Stimulated activated CD4-positive, alpha-beta T cell treated with anti-CD3 and anti-CD28 coated beads, Interleukin-15, amount 100 ng/mL, for 1 hour (primary cell): ENCODE measurements at places on chromosomes 2 and 18.
A peak's percentile ranks its signal among the peaks of the same experiment; 100 is the strongest.

GRCh38 chr2:152594022-152594766, 123.1 kb downstream of the PRPF40A start:
- no peak for DNase-seq

GRCh38 chr2:24816884-24817283, 23.7 kb downstream of the CENPO start:
- DNase-seq = no peak

DNA sequence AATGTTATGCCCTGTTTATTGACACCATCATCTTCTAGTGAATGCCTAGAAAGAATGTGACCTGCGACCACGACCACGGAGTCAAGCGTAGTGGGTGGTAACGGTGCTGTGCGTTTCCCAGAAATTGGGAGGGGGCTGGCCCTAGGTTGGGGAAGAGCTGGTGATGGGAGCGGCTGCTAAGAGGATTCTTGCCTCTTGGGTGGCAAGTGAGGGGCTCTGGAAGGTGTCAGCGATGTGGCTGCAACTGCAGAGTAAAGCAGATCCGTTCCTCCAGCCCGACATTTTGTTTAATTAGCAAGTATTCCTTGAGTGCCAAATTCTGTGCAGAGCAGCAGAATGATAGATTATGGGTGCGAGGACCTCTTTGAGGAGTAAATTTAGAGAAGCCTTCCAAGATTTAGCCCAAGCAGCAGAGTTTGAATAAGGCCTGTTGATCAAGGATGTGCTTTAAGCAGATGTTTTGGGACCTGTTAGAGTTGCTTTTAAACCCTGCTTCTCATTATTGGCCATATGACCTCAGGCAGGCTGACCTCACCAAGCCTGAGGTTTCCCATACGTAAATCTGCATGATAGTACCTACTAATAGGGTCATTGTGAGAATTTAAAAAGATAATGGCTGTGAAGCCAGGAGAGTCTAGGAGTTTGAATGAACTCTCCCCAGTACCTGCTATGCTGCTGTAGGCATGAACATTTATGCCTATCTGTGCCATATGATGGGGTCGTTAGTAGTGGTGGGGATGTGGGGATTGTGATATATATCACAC, 287.7 kb downstream of the PTGR3 start:
- DNase-seq = no peak

DNA sequence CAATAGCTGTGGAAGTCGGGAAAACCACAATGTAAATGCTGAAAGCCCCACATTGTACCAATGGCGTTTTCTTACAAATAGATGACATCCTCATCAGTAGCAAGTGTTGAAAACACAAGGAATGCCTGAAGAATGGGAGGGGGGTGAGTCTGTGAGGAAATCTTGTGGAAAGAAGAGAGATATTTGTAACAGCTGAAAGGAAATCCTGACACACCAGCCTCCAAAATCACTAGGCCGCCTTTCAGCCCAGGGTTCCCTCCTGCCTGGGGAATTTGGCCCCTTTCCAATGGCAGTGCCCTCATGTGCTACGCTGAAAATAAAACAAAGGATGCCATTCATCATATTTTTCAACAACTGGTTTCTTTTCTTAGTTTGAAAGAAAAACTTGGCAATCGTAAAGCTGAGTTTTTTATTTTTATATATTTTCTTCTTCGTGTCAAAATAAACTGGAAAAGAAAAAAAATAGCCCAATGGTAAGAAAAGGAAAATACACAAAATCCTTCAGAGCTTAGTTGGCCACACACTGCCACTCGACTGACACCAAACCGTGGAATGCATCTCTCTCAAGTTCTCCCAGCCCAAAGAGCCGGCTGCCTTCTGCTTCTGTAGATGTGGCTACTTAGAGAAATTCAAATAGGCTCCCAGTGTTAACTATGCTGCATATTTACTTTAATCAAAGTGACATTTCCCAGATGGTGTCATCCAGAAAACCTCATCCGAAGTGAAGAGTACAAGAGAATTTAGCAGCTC, 52.0 kb downstream of the FTCDNL1 start:
- DNase-seq = no peak

DNA sequence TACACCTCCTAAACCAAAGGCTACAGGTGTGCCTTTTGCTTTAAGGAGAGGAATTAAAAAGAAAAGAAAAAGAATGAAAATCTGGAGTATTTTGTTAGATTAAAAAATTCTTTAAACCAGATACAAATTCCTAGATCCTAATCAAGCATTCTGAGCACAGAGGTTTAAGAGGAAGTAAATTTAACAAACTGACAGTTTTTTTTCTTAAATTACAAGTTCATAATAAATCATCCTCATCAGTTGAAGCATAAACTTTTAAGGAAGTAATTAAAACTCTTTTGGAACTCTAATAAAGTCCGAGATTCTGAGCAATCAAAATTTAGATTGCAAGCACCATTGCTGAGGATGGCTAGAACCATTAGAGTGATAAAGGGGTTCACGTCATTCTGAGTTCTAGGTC, 75.1 kb downstream of the POLE4 start:
- no peak for DNase-seq

DNA sequence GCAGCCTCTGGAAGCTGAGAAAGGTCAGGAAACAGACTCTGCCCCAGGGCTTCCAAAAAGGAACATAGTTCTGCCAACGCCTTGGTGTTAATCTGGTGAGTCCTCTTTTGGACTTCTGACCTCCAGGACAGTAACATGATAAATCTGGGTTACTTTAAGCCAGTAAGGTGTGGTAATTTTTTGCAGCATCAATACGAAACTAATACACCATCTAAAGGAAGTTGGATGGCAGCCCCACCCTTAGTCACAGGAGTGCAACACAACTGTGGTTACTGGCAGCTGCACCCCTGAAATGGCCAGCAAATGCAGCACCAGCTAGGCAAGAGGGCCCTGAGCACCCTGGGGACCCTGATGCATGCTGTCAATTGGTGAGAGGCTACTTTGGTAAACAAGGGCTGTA, 25.8 kb downstream of the CREG2 start:
- no peak for DNase-seq

GRCh38 chr2:221289389-221289788, 282.7 kb downstream of the EPHA4 start:
- DNase-seq = no peak

DNA sequence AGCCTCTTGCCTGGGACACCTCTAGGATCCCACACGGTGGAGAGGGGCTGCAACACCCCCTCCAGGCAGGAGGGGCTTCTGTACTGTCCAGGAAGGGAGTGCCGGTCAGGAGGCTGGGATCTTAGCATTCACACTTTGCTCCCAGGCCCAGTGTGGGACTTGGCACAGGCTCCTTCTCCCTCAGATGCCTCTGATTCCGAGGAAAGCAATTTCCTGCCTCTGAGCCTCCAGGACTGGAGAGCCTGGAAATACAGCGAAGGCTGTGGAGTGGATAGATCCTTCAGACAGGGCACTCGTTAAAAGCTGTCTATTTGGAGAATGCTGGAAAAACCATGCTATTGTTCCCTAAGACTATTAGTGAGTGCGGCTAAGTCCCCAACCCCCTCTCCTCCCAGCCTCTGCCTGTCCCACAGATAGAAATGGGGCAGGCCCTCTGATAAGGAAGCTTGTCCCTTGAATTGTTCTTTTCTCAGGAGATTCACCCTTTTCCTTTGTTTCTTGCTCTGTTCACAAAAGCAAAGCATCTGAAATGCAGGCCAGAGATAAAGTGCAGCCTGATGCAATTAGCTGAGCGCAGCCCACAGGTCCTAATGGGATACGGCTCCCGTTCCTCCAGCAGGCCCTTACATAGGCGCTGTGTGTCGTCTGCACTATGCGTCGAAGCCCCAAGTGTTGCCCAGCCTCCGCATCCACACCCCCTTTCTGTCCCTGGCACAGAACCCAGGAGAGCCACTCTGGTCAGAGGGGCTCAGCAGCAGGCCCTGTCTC, 252.2 kb downstream of the KLHL29 start:
- DNase-seq = no peak

GRCh38 chr18:74292541-74292858, 737 bp upstream of the CYB5A start:
- no peak for DNase-seq

DNA sequence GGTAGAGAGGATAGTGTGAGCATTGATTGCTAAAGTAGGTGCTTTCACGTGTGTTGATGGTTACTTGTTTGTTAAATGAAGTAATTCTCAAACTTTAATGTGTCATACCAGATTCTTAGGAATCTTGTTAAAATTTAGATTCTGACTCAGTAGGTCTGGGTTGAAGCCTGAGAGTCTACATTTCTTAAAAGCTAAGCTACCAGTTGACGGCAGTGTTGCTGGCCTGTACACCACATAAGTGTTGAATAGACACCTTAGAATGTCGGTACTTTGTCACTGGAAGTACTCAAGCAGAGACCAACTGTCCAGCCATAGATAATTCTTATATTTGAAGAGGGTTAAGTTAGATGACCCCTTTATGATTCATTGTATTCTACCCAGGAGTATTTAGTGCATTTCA, 79.8 kb downstream of the ACVR2A start:
- no peak for DNase-seq

GRCh38 chr2:107777974-107778373, 48.7 kb upstream of the RGPD4 start:
- no peak for DNase-seq

DNA sequence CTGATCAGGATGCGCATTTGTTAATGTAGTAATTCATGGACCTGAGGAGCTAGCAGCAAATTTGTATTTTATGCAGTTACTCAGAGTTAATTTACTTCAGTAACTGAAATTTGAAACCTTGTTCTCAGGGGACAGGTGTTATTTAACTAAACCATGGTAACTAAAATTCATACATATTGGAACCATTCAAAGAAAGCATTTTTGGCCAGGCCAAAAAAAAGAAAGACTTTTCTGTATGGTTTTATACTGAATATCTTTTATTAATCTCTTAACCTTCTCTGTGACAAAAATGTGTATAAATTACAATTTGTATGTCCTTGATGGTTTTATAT, 4.4 kb upstream of the KLHL23 start:
- DNase-seq = no peak

GRCh38 chr2:128547667-128548066, 229.0 kb upstream of the HS6ST1 start:
- DNase-seq = no peak

DNA sequence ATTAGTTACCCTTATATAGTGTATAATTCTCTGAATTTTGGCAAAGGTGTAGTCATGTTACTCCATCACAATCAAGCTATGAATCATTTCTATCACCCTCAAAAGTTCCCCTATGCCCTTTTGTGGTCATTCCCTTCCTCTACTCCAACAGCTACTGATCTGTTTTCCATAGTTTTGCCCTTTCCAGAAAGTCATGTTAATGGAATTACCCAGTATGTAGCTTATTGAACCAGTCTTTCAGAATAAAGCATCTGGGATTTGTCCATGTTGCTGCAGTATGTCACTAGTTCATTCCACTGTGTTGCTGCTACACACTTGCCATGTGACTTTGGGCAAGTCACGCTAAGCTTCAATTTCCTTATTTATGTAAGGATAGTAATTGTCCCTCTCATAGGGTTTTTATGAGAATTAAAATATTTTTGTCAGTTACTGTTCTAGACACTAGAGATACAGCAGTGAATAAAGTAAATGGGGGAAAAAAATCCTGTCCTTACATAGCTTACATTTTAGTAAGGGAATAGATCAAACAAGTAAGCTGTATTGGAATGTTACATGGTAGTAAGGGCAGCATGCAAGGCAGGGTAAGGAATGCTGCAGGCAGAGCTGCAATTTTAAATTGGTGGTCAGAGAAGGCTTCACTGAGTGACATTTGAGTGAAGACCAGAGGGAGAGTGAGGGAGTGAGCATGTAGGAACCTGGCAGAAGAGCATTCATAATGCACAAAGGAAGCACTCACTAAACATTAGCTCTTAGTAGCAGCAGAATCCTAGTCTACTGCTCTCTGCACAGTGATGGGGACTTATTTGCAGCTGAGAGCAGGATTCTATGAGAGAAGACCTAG, 80.3 kb upstream of the TSPYL6 start:
- no peak for DNase-seq

GRCh38 chr2:132620115-132620514, 49.9 kb downstream of the LYPD1 start:
- no peak for DNase-seq

GRCh38 chr2:202034249-202035088, 814 bp downstream of the FZD7 start:
- peak; percentile 14 for DNase-seq

DNA sequence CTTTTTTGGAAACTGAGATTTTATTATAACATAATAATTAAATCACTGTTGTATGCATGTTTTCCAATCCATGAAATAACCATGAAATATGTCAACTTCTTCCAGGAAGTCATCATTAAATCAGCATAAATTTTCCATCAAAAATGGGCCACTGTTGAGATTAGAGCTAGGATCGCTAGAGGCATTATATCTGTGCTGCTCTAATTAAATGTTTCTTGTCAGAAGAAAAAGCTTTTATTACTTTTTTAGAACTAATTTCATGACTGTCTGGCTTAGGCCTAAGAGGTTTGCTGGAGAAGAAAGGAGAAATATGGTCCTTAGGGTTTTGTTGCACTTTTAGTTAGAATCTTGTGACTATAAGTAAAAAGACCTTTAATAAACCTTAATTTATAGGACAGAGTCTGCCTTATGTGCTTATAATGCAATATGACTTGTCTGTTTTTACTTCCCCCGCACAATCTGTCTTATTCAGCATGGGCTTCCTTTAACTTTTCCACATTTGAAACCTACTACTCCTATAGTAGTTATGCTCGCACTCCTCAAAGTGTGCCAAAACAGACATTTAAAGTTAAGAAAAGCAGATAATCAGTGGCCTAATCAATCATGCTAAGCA, 363.4 kb upstream of the GCFC2 start:
- DNase-seq = no peak

GRCh38 chr18:58402247-58402646, 226.6 kb downstream of the ALPK2 start:
- no peak for DNase-seq

- no peak for DNase-seq
Measured at GRCh38 chr2:124048664-124049063, 23.6 kb downstream of the CNTNAP5 start.

DNA sequence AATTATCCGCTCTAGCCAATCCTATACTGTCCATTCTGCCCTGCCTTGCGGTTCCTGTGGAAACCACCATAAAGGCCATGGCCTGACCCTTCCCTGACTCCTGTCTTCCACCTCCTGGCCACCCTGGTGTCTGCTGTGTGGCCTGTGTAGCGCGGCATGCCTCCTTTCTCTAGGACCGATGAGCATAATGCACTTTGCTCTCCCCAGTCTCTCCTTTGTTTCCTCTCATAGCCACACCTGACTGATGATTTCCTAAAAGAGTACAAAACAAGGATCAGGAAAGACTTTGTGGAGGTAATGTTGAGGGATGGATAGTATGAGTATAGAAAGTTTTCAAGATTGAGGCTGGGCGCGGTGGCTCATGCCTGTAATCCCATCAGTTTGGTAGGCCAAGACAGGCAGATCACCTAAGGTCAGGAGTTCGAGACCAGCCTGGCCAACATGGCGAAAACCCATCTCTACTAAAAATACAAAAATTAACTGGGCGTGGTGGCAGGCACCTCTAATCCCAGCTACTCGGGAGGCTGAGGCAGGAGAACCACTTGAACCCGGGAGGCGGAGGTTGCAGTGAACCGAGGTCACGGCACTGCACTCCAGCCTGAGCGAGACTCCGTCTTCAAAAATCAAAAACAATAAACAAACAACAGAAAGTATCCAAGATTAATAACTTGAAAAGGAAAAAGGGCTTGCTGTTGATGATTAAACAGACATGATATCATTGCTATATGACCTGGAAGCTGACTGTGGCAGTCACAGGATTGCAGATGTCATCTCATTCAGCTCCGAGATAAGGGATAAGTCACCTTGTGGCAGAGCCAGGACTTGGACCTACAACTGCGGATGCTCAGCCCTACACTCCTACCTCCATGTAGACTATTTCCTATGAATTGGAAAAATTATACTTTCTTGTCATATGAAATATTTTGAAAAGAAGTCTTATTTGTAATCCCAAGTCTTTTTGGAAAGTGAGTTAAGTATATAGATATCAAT, 16.6 kb downstream of the SOWAHC start:
- no peak for DNase-seq

GRCh38 chr2:39059366-39059952, 61.4 kb downstream of the SOS1 start:
- DNase-seq = no peak
